ENCODE measurements at places on chromosomes 13 and 19.

- peak; percentile 11 for DNase-seq
Measured at GRCh38 chr13:108508263-108508662, 121.1 kb upstream of the MYO16 start.

DNA sequence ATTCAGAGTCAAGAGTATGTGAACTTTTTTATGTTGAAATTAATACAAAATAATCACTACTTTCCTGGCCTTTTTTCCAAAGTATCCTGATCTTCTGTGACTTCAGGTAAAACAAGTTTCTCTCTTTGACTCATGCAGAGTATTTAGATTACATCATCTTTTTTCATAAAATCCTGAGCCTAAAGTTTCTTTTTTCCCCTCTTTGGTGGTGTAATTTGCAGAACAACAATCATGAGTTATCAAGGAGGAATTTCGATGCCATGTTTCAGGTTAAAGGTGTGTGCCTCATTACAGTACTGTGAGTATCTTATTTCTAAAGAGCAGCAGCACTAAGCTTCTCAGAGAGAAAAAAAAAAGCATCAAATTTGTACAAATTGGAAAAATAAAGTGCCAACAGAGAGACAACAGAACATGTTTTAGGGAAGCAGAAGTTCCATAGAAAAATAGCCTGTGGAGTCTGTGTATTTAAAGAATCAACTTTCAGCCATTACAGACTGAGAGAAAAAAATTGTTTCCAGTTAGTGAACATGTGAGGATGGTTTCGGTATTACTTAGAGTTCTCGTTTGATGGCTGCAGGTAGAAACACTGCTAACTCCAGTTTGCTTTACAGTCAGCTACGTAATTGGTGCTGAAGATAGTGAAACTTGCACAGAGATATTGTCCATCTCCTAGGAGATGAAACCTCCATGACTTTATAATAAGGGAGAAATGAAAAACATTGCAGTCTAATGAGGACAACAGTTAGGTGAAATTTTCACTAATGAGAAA is 78.1 kb upstream of the PCDH9 start:
- no peak for DNase-seq

- DNase-seq: no peak
Measured at GRCh38 chr13:32837307-32837972, 178.8 kb upstream of the KL start.

DNA sequence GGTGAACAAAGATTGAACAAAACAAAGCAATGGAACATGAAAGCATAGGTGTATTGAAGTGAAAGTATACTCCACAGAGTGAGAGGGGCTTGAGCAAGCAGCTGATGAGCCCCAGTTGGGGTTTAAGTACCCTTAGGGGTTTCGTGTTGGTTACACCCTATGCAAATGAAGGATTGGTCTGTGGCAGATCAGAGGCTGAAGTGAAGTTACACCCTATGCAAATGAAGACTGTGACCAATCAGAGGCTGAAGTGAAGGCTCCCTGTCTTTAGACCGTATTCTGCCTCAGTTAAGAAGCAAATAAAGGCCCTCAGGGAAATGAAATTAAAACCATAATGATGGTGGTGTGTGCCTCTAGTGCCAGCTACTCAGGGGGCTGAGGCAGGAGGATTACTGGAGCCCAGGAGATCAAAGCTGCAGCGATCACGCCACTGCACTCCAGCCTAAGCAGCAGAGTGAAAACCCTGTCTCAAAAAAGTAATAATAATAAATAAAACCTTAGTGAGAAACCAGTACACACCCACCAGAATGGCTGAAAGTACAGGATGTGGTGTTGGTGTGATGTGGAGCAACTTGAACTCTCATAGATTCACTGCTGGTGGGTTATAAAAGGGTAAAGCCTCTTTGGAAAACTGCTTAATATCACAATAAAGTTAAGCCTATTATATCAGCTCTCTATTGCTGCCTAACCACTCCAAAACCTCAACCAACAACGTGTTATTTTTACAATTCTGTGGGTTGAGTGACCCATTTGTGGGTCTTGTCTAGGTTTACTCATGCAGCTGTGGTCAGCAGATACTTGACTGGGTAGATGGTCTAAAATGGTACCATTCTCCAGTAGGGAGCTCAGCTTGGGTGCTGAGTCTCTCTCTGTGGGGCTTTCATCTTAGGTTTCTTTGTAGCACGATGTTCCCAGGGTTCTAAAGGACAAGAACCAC is 12.8 kb upstream of the UPF3A start:
- DNase-seq: no peak

DNA sequence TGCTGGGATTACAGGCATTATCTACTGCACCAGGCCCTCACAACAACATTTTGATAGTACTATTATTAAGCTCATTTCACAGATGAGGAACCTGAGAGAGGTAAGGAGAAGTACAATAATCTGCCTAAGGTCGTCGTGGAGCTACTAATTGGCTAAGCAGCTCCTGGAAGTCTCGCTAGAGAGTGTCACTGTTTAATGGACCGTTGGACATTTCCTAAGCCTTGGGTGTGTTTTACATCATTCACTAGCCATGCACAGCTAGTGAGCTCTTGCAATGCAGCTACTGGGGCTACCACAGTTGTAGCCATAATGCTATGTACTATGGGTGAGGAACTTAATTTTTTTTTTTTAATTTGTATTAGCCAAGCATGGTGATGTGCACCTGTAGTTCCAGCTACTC is 34.0 kb upstream of the OR1M1 start:
- no peak for DNase-seq

DNA sequence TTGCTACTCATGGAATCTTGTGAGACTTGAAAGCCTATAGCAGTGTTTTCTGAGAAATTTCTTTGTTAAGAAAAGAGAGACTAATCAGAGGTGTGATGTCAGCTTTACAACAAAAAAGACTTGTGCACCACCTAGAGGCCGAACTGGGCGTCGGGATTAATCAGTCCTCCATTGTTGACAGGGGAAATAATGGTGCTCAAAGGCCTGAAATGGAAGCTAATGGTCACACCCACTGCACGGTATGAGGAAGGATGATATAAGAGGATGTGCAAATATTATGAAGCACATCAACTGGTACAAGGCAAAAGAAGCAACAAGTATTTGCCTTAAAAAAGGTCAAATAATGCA is 480.2 kb upstream of the MIR17HG start:
- DNase-seq: peak; percentile 0

GRCh38 chr13:114119196-114119595 is 13.2 kb downstream of the RASA3 start:
- peak; percentile 59 for DNase-seq

GRCh38 chr19:58196901-58197616 is 14.2 kb downstream of the ZNF274 start:
- no peak for DNase-seq

DNA sequence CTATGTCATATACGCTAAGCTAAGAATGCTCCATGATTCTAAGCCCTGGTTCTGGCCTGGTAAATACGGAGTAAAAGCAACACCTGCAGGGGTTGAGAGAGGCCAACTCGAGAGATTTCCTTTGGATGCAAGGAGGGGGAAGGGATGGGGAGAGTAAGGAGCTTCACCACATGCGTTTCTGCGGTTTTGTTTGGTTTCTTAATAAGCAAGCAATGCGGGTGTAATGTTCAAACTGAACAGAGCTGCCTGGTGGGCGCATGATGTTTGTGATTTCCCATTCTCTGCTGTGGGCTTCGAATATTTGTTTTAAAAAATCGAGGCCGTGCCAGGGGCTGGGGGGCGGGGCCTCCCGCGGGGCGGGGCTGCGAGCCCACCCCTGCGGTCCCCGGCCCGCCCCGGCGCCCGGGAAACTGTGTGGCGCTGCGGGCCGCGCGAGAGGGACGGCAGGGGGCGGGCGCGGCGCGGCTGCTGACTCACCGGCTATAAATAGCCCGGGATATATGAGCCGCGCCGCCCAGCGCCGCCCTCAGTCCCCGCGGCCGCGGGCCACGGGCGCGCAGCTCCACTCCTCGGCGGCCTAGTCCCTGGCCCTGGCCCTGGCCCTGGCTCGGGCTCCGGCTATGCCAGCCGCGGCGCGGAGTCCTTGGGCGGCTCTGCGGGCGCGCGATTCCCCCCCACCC is 5.1 kb downstream of the BBC3 start:
- no peak for DNase-seq
